ENCODE measurements at places on chromosomes 2 and 18.
A peak's percentile ranks its signal among the peaks of the same experiment; 100 is the strongest.

DNA sequence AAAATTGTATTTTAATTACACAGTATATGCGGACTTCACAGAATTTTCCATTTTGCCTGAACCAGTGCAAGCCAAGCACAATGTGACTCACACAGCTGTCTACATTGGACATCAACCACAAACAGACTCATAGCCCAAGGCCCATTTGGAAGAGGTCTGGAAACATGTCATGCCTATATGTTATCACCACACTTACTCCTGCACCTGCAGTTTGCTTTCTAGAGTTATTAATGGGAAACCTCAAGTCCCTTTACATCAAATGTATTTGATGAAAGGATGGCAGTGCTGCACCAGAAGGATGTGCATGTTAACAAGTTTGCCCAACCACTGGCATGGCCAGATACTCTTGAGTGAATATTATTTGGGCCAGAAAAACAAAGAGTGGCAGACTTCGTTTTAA is 548.9 kb upstream of the CDH2 start:
- DNase-seq: no peak

DNA sequence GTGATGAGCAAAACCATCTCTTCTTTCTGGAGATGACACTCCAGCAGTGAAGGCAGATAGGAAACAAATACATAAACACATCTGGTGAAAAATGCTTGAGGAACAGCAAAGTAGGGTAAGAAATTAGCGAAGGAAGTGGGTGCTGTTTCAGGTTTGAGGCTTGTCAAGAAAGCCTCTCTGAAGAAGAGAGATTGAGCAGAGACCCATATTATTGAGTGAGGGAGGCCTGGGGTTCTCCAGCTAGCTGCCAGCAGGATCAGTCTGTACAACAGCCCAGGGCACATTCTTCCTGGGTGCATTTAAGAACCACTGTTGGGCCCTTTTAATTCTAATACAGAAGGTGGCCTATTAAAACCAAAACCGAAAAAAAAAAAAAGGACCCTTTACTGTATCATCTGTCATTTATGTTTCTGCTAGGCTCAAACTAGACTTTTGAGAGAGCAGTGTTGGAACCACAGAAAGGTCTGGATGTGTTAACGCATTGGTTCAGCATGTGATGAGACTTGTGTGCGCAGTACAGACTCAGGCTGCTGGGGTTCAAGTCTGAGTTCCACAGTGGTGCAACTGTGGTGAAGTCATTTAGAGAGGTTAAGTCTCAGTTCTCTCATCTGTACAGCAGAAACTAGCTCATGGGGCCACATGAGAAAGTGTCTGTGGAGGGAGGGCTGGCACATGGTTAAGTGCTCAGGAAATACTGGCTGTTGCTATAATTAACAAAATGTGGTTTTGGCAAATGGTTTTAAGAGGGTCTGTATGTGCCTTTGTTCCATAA is 28.9 kb downstream of the MGAT5 start:
- DNase-seq: peak; percentile 74

- no peak for DNase-seq
Observed at GRCh38 chr2:197196541-197197180, 113.9 kb downstream of the ANKRD44 start.

- no peak for DNase-seq
Observed at GRCh38 chr2:74417197-74417596, 4.2 kb downstream of the C2orf81 start.
